ENCODE measurements at places on chromosomes 4 and X. TPM values are rescaled to one million over a fixed set of nuclear protein-coding genes. Genes with fewer than 3 reads are reported as not detected.

- H3K27ac ChIP-seq: peak overlapping the region; percentile 97
- H3K27me3 ChIP-seq: peaks cover 3% of the 10 kb centered on the region
- DNase-seq: peak; percentile 79
- peak overlapping the region; percentile 92 for H3K4me3 ChIP-seq
- peaks cover 24% of the 10 kb centered on the region for H3K36me3 ChIP-seq
Observed at GRCh38 chrX:154369449-154370299, 4.8 kb downstream of the FLNA start.

GRCh38 chr4:147123146-147123545 lies 177.5 kb upstream of the TTC29 start:
- no peaks in the 10 kb centered on the region for H3K4me1 ChIP-seq
- no peaks in the 10 kb centered on the region for H3K27me3 ChIP-seq
- H3K27ac ChIP-seq: no peak overlapping the region
- no peak overlapping the region for H3K4me3 ChIP-seq
- no peak for DNase-seq

DNA sequence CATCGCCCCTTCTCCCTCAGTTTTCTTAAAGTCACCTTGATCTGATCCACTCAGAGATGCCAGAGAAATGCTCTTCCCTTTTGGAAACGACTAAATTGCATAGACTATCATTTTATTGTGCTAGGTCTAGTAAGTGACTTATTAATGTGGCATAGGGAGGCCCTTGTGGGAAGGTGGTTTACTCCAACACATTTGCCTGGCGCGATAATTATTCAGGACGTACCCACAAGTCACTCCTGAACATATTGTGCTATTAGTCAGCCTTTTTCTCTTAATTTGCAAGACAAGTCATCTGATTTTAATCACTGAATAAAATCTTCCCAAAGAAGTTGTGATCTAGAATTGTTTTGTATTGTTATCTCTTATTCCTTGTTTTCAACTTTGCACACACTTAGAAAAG lies 7.6 kb downstream of the ENPEP start:
- no peak for DNase-seq
- peaks cover 30% of the 10 kb centered on the region for H3K4me1 ChIP-seq
- peaks cover 18% of the 10 kb centered on the region for H3K27me3 ChIP-seq
- no peak overlapping the region for H3K27ac ChIP-seq

FDCSP gene
- not detected for total RNA-seq

TRIM2 gene
- total RNA-seq: 42.0 TPM

DNA sequence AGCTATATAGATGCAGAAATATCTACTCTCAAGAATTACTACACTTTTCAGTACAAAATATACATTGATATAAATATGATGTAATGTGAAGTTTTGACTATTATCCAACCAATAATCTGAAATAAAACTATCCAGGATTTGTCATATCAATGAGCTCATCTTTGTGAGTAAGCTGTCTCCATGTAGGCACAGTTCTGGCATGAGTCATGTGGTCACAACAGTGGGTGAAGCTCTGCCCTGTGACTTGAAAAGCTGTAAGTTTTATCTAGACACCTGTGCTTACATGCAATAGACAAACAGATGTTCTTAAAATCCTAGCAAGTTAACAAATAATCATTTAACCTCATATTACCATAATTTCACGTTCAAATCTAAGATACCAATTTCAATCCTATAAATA lies 192.7 kb downstream of the GABRG1 start:
- no peaks in the 10 kb centered on the region for H3K27me3 ChIP-seq
- no peak overlapping the region for H3K4me3 ChIP-seq
- H3K27ac ChIP-seq: no peak overlapping the region
- no peak for DNase-seq
- H3K36me3 ChIP-seq: no peaks in the 10 kb centered on the region
- no peaks in the 10 kb centered on the region for H3K4me1 ChIP-seq

RNF175 gene
- 5.4 TPM for total RNA-seq

PPEF1 gene
- 1.2 TPM for total RNA-seq

- H3K4me3 ChIP-seq: no peak overlapping the region
- DNase-seq: no peak
- H3K4me1 ChIP-seq: no peaks in the 10 kb centered on the region
- H3K36me3 ChIP-seq: peaks cover 2% of the 10 kb centered on the region
Observed at GRCh38 chr4:25423548-25423947, 46.5 kb downstream of the ANAPC4 start.

- no peak for DNase-seq
- no peak overlapping the region for H3K4me3 ChIP-seq
- no peaks in the 10 kb centered on the region for H3K27me3 ChIP-seq
- peaks cover 7% of the 10 kb centered on the region for H3K4me1 ChIP-seq
- no peaks in the 10 kb centered on the region for H3K36me3 ChIP-seq
Observed at GRCh38 chr4:165450871-165451270, 72.1 kb downstream of the CPE start.

GRCh38 chr4:22850630-22851029 lies 157.9 kb downstream of the GBA3 start:
- H3K4me3 ChIP-seq: no peak overlapping the region
- no peak for DNase-seq
- no peaks in the 10 kb centered on the region for H3K36me3 ChIP-seq
- no peak overlapping the region for H3K27ac ChIP-seq
- peaks cover 11% of the 10 kb centered on the region for H3K4me1 ChIP-seq

- DNase-seq: peak; percentile 36
- peaks cover 81% of the 10 kb centered on the region for H3K4me1 ChIP-seq
- H3K36me3 ChIP-seq: no peaks in the 10 kb centered on the region
- peak overlapping the region; percentile 68 for H3K4me3 ChIP-seq
- H3K27me3 ChIP-seq: peaks cover 100% of the 10 kb centered on the region
Observed at GRCh38 chr4:54099287-54099747, 646 bp upstream of the GSX2 start.

CLIC2 gene
- 0.66 TPM for total RNA-seq

DNA sequence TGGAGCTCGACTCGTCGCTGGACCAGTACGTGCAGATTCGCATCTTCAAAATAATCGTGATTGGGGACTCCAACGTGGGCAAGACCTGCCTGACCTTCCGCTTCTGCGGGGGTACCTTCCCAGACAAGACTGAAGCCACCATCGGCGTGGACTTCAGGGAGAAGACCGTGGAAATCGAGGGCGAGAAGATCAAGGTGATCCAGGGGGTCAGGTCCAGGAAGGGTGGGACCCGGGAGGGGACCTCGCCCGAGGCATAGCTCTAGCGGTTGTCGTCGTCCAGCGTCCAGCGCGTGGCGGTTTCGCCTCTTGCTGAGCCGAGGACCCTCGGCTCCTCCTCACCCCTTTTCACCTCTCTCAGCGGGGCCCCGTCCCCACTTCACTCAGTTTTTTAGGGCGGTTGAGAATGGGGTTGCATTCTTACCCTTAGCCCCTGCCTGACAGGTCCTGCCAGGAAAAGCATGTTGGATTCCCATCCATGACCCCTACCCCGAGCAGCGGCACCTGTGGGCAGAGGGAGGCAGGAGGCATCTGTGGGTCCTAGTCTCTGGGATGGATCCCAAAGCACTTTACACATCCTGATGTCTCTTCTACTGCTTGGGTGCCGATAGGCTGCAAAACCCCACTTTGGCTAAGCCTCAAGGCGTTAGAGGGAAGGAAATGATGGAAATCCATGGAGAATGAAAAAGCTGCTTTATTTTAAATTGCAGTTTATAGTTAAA lies 524 bp downstream of the RAB33A start:
- H3K27ac ChIP-seq: no peak overlapping the region
- peak overlapping the region; percentile 80 for H3K4me3 ChIP-seq
- H3K27me3 ChIP-seq: peaks cover 14% of the 10 kb centered on the region
- H3K4me1 ChIP-seq: peaks cover 11% of the 10 kb centered on the region

PTPN13 gene
- total RNA-seq: 44.0 TPM

NMU gene
- total RNA-seq: 43.5 TPM

All from WTC11 (cell line).